ENCODE measurements at places on chromosomes 7 and 10. TPM values are rescaled to one million over a fixed set of nuclear protein-coding genes. Genes with fewer than 3 reads are reported as not detected.

Gene IGFBP3
- total RNA-seq: 272 TPM

Gene WIPF3
- not detected for total RNA-seq

Gene CCDC6
- 44.2 TPM for total RNA-seq

Gene ARL3
- total RNA-seq: 11.7 TPM

- no peak for DNase-seq
- H3K4me3 ChIP-seq: peak overlapping the region; percentile 6
- H3K36me3 ChIP-seq: no peaks in the 10 kb centered on the region
- H3K27ac ChIP-seq: no peak overlapping the region
- H3K27me3 ChIP-seq: no peaks in the 10 kb centered on the region
These were observed 129.2 kb upstream of the SEC61G start for GRCh38 chr7:54888067-54888733.

DNA sequence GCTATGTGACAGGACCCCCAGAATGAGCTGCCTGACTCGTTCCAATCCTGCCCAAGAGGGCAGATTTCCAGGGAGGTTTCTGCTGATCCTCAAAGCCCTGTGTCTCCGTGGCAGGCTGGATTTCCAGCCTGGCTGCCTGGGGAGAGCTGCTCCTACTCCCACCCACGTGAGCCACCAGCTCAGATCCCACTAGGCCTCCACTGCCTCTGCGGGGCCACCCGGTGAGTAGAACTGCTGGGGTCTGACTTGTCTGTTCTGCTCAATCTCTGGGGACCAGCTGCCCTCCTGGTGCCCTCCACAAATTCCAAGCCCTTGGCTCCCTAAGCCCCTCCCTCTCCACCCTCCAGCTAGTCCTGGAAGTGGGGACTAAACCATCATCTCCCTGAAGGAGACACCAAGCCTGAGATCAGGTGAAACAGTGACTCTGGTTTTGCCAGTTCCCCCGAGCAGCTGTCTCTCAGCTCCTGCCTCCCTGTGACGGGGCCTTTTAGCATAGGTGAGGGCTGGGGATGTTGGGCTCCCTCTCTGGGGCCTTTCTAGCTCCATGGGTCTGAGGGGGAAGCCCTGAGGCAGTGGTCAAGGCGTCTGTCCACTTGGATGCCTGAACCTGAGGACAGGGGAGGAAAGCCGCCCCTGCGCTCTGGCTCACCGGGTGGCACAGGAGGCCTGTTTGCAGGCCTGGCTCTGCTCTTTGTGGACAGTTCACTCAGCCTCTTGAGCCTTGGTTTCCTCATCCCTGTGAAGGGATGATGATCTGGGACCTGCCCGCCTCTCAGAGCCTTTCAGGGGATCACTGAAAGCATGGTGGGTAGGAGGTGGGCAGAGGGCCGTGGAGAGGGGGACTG, 5.6 kb downstream of the FAM241B start:
- H3K4me3 ChIP-seq: no peak overlapping the region
- peaks cover 61% of the 10 kb centered on the region for H3K27me3 ChIP-seq
- H3K4me1 ChIP-seq: no peaks in the 10 kb centered on the region
- no peaks in the 10 kb centered on the region for H3K36me3 ChIP-seq
- no peak for DNase-seq

- no peaks in the 10 kb centered on the region for H3K4me1 ChIP-seq
- H3K36me3 ChIP-seq: no peaks in the 10 kb centered on the region
- H3K27ac ChIP-seq: no peak overlapping the region
- no peak overlapping the region for H3K4me3 ChIP-seq
These were observed 1512.8 kb upstream of the LRRTM3 start for GRCh38 chr10:65413001-65413400.

DNA sequence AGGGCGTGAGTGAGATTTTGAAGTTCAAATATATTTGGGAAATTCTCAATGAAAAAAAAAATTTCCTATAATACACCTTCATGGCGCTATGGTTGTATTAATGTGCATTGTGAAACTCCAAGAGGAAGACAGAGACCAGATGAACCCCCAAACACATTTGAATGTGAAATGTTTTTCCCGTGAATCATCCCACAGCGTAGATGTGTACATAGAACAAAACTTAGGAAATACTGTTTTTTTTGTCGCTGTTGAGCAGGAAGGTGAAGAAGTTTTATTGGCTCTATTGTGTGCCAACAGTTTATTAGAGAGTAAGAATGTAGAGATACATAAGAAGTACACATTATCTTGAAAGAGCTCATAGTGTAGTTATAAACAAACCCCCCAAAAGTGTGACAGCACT, 134.0 kb downstream of the KCND2 start:
- DNase-seq: no peak
- H3K4me1 ChIP-seq: no peaks in the 10 kb centered on the region
- no peak overlapping the region for H3K4me3 ChIP-seq
- no peak overlapping the region for H3K27ac ChIP-seq
- H3K27me3 ChIP-seq: no peaks in the 10 kb centered on the region

- no peak overlapping the region for H3K27ac ChIP-seq
- peaks cover 86% of the 10 kb centered on the region for H3K27me3 ChIP-seq
- no peak overlapping the region for H3K4me3 ChIP-seq
- H3K4me1 ChIP-seq: no peaks in the 10 kb centered on the region
These were observed 4.3 kb downstream of the EN2 start for GRCh38 chr7:155462163-155462735.
